NCI-H1436 treated with DMSO at 0.1 percent for 48 hours (cell line): ENCODE measurements at places on chromosomes 13 and 19.

GRCh38 chr13:63403733-63404132 is 1988.1 kb upstream of the PCDH20 start:
- DNase-seq: no peak

- no peak for DNase-seq
Observed at GRCh38 chr13:75452564-75452963, 29.4 kb downstream of the TBC1D4 start.

GRCh38 chr19:38219221-38219620 is 4.8 kb downstream of the DPF1 start:
- no peak for DNase-seq

DNA sequence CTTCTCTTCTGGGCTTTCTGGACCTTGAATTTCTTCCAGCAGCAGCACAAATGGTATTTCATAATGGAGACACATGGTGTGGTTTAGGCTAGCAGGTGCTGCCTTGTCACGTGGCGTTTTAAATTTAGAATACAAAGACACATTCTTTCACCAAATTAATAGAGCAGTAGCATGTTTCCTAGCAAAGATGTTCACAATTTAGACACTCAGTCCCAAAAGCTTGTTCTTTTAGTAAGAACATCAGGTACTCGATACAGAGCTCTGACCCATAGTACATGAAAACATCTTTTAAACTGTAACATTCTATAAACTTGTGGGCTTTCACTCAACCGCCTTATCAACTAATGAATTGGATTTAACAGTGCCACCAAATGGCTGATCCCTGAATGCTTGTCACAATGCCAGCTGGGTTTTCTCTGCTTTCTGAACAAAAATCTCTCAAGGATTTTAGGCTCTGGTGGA is 290.1 kb downstream of the DCLK1 start:
- DNase-seq: no peak

DNA sequence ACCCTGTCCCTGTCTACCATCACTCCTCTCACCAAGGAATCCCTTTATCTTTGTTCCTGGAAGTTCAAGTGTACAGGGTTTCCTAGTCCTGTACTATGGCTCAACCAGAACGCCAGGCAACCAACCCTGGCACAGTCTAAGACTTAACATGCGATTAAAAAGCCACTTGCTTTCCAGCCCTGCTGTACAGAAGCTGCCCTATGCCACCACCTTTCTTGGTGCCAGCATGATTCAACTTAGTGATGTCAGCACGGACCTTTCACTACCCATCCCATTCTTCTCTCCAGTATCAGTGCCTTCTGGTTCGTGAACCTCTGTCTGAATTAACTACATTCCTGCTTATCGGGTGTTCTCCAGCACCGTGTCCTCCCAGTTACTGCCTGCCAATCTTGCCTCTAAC is 151.1 kb downstream of the KLF12 start:
- no peak for DNase-seq

DNA sequence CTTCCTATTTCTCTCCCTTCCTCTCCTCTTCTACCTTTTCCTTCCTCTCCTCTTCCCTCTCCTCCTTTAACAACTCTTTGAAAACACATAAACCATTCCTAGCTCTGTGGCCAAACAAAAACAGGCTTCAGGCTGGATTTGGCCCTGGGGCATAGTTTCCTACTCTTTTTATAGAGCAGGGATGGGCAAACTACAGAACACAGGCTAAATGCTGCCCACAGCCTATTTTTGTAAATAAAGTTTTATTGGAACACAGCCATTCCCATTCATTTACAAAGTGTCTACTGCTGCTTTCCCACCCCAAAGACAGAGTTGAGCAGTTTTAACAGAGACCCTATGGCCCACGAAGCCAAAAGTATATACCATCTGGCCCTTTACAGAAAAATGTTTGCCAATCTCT is 35.4 kb downstream of the LHFPL6 start:
- no peak for DNase-seq

GRCh38 chr19:38842439-38843174 is 7.2 kb downstream of the HNRNPL start:
- DNase-seq: no peak

GRCh38 chr13:91318886-91319285 is 28.6 kb upstream of the MIR17HG start:
- DNase-seq: no peak

GRCh38 chr19:48296963-48297734 is 27.3 kb downstream of the ZNF114 start:
- DNase-seq: no peak

GRCh38 chr19:45515081-45515624 is 7.9 kb downstream of the VASP start:
- DNase-seq: no peak

DNA sequence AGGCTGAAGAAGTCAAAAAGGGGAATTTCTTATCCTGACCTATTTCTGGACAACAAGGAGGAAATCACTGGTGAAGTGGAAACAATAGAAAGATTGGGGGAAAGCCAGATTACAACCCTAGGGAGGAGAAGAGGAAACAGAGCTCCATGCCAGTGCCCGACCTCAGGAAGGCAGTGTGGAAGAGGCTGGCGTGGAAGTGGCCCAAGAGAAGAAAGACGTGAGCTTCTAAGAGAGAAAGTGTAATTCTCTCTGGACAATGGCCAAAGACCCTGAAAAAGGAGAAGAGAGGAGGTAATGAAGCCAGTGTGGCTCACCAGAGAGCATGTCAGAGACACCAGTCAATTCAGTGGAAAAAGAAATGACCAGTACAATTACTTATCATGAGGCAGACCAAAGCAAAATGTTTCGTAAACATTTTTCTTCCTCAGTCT is 52.6 kb upstream of the URAD start:
- DNase-seq: no peak

DNA sequence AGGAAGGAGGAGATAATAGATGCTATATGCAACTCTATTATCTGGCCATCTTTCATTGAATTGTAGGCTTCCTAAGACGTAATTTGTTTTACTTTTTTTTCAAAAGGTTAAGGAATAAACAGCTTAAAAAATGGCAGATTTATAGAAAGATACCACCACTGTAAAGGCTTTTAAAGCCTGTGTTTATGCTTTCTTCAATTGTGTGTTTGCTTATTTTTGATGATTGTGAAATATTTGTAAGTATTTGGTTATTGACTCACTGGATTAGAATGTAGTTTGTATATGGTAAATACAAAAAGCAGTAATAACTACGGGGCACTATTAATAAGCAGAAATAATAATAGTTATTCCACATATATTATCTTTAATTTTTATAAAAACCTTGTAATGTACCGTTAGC is 437.9 kb downstream of the KLF5 start:
- DNase-seq: no peak
